ENCODE measurements at places on chromosomes 2 and 18. TPM values are rescaled to one million over a fixed set of nuclear protein-coding genes. Genes with fewer than 3 reads are reported as not detected.
A peak's percentile ranks its signal among the peaks of the same experiment; 100 is the strongest.

GRCh38 chr2:239012228-239012627 is 164.3 kb downstream of the TWIST2 start:
- H3K4me3 ChIP-seq: no peak overlapping the region
- H3K36me3 ChIP-seq: no peaks in the 10 kb centered on the region
- DNase-seq: no peak
- H3K27me3 ChIP-seq: peaks cover 2% of the 10 kb centered on the region

SLC40A1 gene
- 0.86 TPM for total RNA-seq

MRPL44 gene
- 32.7 TPM for total RNA-seq

- H3K27me3 ChIP-seq: peaks cover 18% of the 10 kb centered on the region
- DNase-seq: no peak
- no peak overlapping the region for H3K4me3 ChIP-seq
- H3K27ac ChIP-seq: no peak overlapping the region
- no peaks in the 10 kb centered on the region for H3K36me3 ChIP-seq
- H3K4me1 ChIP-seq: no peaks in the 10 kb centered on the region
Observed at GRCh38 chr2:170492010-170492409, 223.1 kb upstream of the SP5 start.

DNA sequence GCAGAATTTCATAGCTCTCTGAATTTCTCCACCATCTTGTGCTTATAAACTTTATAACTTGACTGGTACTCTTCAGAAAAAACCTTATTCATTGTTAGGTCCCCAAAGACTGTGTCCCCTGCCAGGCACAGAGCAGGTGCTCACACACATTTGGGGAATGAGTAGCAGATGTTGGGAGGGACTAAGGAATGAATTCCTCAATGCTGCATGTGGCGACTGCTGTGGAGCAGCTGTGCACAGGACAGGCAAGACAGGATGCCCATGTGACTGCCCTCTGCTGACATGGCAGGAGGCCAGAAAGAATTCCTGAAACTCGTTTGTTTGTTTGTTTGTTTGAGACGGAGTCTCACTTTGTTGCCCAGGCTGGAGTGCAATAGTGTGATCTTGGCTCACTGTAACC is 122.3 kb upstream of the ITGA6 start:
- no peaks in the 10 kb centered on the region for H3K4me1 ChIP-seq
- no peak overlapping the region for H3K27ac ChIP-seq
- no peaks in the 10 kb centered on the region for H3K36me3 ChIP-seq
- H3K4me3 ChIP-seq: no peak overlapping the region
- no peak for DNase-seq
- peaks cover 12% of the 10 kb centered on the region for H3K27me3 ChIP-seq

DNA sequence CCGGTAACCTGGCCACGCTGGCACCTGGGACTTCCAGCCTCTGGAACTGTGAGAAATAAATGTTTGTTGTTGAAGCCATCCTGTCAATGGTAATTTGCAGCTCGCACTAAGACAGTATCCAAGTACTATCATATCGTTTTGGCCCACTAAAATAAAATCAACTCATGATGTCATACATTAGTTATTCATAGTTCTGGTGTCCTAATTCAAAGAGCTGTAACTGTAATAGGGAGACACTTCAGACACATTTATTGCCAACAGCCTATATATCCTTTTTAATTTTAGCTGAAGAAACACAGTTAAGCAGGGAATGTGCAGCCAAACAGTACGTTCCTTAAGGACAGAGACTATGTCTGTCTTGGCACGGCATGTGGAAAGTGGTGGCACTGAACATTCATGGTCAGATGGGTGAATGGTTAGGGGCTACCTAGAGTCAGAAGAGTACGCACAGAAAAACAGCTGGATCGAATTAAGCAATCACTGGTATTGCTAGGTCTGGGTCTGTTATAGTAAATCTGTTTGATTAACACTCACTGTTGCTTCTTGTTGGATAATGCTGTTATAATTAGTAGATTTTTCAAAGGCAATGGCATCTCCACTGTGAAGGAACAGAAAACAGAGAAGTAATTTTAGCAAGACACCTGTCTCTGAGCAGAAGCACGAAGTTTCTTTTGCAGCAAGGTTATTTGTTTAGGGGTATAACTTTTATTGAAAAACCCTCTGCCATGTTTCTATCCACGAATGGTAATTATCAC is 41.3 kb upstream of the CREG2 start:
- H3K27ac ChIP-seq: no peak overlapping the region
- peaks cover 2% of the 10 kb centered on the region for H3K36me3 ChIP-seq
- H3K27me3 ChIP-seq: no peaks in the 10 kb centered on the region
- no peaks in the 10 kb centered on the region for H3K4me1 ChIP-seq
- no peak overlapping the region for H3K4me3 ChIP-seq

GRCh38 chr2:179636995-179637394 is 224.4 kb downstream of the ZNF385B start:
- no peaks in the 10 kb centered on the region for H3K36me3 ChIP-seq
- no peak overlapping the region for H3K4me3 ChIP-seq
- no peak for DNase-seq
- peaks cover 1% of the 10 kb centered on the region for H3K27me3 ChIP-seq
- H3K4me1 ChIP-seq: no peaks in the 10 kb centered on the region
- H3K27ac ChIP-seq: no peak overlapping the region

- peak overlapping the region; percentile 73 for H3K4me3 ChIP-seq
- peaks cover 34% of the 10 kb centered on the region for H3K4me1 ChIP-seq
- no peak for DNase-seq
- H3K27ac ChIP-seq: peak overlapping the region; percentile 79
- peaks cover 16% of the 10 kb centered on the region for H3K27me3 ChIP-seq
Observed at GRCh38 chr2:74552914-74553811, 579 bp downstream of the LOXL3 start.

- no peaks in the 10 kb centered on the region for H3K27me3 ChIP-seq
- no peak overlapping the region for H3K27ac ChIP-seq
- DNase-seq: no peak
Observed at GRCh38 chr18:63749489-63749888, 25.7 kb upstream of the SERPINB7 start.

DNA sequence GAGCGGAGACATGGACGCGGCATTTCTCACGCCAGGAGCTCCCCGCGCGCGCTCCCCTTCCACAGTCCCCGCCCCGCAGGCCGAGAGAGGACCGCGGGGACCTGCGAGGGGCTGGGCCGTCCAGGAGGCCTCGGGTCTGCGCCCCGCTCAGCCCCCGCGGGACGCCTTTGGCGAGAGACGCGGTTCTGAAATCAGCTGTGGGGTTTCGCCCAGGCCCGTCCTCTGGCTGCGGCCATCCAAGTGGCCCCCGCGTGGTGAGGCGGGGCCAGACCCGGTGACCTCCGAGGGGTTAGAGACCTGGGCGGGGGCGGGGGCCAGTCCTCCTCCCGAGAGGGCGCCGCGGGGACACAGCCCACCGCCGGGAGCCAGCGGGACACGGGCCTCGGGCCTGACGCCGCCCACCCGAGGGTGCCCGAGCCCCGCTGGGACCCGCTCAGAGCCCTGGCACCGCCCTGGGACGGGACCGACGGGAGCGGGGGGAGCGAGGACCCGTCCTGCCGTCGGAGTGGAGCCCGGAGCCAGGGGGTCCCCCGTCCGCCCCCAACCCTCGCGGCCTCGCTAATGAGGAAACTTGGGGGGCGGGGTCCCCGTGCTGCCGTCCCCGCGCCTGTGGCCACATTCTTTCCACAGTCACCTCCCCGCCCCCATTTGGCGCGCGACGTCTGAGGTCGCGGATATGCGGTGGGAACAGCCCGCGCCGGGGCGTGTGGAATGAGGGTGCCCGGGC is 6.1 kb upstream of the SALL3 start:
- H3K27me3 ChIP-seq: peaks cover 64% of the 10 kb centered on the region
- DNase-seq: no peak
- H3K4me3 ChIP-seq: no peak overlapping the region
- H3K4me1 ChIP-seq: peaks cover 6% of the 10 kb centered on the region
- H3K27ac ChIP-seq: no peak overlapping the region
